NCI-H2227 treated with DMSO at 0.1 percent for 48 hours (cell line): ENCODE measurements at places on chromosomes 2 and 18.

GRCh38 chr2:60230596-60230995, 322.9 kb downstream of the BCL11A start:
- no peak for DNase-seq

DNA sequence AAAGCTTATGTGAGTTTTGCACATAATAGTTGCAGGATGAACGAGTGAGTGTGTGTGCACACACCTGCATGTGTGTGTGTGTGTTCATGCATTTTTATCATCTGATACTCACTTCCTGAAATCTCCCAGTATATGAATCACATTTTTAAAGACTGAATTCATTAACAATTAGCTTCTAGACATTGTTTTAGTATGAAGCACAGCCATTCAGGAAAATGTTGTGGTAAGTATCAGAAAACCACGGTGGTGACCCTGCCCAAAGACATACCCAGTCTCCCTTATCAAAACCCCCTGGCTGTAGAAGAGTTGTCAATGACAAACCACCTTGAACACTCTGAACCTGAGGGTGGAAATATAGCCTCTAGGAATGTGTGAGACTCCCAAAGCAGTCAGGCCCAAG, 220.8 kb downstream of the ALK start:
- no peak for DNase-seq

- DNase-seq, result no peak
Measured at GRCh38 chr18:44309185-44309584, 371.5 kb upstream of the SETBP1 start.

DNA sequence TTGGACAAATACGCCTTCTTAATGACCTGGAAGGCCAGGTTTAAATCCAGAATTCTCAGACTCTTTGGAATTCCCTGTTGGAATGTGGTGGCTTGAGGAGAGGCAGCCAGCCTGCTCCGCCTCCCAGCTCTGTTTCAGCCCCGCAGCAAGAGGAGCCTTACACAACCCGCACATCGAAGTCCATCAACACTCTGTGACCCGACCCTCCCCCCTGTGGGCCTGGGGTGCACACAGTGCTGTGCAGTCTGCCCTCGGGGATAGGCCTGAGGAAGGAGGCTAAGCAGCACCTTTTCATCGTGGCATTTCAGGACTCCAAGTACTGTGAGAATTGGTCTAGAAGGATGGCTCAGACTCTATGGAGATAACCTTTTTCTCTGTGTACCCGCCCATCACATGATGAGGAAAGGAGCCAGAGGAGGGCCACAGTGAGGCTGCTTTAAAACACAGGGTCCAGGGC, 73.7 kb downstream of the GREB1L start:
- no peak for DNase-seq

DNA sequence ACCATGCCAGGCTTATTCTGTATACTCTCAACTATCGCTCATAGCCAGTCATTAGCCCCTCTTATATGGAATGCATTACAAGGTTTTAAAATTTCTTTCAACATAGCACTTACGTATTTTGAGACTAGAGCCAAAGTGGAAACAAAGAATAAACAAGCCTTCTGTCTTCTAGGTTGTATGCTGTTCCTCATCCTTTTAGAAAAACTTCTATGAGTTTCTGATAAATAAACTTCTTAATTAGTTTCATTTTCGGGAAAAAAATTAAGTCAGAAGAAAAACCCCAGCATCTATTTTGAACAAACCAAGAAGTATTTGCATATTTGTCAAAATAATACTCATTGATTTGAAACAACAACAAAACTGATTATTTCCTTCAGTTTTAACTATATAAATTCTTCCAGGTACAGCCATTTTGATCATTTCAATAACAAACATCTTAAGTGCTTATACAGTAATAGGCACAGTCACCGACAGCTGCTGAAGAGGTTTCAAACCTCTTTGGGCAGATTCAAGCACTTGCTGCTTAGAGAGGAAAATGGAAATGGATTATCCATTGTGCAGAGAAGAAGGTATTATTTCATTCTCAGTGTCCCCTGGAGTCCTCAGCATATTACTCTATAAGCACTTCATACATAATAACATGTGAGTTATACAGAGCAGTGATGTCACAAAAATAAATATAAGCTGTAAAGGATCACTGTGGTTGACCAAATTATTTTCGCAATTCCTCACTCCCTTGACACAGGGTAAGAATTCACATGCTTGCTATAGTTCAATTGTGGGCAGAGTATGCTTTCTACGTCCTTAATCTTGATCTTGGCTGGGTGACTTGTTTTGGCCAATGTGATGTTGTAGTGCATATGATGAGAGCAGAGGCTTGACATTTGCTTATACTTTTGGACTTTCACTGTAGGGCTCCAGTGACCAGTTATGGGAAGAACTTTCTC, 833.8 kb downstream of the TRIB2 start:
- peak; percentile 40 for DNase-seq

DNA sequence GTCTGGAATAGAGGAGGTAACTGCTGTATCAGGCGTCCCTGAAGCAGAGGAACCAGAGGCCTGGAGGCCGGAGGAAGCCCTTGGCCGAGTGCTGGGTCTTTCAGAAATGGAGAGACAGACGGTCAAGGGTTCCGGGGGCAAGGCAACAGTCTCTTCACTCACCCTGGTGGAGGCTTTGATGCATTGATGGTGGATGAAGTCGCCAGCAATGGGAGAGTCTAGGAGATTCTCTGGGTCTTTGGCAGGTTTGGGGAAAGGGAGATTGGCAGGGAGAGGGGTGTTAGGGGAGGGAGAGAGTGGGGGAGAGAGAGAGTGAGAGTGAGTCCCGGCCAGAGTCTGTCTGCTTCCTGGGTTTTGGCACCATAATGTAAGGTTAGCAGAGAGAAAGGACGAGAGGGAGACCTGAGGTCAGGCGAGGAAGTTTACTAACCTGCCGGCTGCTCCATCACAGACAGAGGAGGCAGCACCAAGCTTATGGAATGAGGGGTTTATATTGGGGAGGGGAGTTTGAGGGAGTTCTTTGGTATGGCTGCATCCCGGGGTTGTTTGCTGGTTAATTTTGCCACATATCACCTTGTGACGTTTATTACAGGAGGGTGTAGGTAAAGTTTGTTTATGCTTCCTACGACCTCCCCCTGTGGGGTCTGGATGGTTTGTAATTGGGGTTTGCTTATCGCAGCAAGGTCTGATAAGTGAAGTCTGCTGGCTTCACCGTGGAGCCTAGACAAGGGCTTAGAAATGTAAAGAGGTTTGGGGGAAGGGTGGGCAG, 19.6 kb downstream of the COMMD1 start:
- DNase-seq, result no peak

DNA sequence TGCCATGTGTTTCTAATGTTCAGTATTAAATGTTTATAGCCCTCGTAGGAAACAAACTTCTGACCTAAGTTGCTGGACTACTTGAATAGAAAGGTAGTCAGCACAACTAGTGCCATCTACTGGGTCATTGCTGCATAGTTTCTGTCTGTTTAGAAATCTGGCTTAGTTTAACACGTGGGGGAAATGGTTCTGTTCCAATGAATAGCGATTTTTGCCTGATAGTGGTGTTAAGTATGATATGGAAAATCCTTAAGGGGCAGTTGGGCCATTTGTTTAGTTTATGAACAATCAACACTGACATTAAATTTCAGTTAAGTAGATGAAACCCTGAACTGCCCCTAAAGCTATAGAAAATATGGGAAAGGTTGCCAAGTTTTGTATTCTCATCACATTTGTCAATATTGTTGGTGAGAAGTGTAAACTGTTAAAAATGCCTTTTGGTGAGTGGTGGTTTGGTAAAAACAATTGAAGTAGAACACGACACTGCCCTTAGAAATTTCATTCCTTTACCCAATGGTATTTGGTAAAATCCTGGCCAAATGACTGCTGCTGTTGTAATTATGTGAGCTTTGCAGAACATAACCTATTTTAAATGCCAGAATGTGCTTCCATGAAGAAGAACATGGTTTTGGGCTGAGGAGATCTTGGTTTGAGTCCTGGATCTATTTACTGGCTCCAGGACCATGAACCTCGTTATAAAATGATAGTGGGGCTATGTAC, 13.2 kb downstream of the NABP1 start:
- DNase-seq, result peak; percentile 47

DNA sequence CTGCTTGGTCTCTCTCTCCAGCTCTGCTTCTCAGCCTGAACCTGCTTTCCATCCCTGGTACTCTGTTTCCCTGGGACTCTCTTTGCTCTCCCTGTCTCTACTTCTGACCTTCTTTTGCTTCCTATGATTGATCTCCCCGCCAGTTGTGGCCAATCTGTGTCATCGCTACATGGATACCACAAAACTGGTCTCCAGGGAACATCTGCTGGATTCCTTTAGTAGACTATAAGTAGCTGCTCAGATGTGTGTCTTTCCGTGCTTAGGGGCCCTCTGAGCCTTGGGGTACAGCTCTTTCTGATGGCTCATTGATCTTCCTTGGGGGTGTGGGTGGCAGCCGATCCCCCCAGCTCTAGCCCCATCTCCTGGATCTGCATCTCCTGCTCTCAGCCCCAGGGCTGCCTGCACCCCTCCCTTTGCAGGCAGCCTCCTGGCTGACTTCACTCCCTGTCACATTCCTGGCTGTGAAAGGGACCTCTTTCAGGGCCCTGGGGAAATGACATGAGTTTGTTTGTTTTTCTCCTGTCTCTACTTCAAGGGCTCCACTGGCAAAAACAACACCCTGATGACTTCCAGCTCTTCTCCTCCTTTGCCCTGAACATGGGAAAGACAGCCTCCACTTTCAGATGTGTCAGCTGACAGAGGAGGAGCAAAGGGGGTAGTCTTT, 333.7 kb downstream of the CYP26B1 start:
- DNase-seq, result no peak

DNA sequence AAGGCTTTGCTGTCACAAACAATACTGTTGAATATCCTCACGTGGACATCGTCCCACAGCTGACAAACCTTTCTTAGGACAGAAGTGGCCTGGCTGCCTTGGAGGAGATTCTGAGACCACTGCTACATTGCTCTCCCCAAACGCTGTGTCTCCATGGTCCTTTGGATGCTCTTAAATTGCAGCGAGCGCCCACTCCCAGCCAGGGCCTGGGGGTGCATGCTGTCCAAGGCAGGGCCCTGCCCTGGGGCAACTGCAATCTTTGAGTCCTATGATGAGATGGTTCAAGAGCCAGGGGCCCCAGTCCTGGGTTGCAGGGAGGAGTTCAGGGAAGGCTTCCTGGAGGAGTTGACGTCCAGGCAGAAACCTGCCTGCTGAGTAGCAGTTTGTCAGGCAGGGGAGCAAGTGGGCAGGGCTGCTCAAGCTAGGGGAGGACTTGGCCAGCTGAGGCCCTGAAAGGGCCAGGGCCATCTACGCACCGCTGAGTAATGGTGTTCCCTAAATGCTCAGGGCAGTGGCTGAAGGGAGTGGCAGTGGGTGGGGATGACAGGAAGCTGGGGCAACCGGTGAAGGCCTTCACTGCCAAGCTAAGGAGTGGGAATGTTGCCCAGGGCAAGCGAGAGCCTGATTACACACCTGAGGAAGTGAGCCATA, 10.8 kb upstream of the SDC1 start:
- no peak for DNase-seq

DNA sequence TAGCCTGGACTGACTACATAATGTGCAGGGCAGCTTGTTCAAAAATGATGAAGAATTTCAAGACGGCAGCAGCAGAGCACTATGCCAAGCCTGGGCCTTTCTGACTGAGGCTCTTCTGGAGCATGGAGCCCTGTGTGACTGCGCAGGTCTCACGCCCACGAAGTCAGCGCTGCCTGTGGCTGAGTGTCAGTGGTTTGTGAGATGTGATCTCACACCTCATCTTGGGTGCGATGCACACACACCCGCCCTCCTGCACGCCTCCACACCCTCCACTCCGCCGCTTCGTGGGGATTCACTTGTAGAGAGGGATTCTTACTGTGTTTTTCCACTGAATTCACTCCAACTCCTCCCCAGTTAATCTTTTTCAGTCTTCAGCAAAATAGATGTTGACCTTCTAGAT, 103.9 kb downstream of the VIT start:
- DNase-seq, result no peak

DNA sequence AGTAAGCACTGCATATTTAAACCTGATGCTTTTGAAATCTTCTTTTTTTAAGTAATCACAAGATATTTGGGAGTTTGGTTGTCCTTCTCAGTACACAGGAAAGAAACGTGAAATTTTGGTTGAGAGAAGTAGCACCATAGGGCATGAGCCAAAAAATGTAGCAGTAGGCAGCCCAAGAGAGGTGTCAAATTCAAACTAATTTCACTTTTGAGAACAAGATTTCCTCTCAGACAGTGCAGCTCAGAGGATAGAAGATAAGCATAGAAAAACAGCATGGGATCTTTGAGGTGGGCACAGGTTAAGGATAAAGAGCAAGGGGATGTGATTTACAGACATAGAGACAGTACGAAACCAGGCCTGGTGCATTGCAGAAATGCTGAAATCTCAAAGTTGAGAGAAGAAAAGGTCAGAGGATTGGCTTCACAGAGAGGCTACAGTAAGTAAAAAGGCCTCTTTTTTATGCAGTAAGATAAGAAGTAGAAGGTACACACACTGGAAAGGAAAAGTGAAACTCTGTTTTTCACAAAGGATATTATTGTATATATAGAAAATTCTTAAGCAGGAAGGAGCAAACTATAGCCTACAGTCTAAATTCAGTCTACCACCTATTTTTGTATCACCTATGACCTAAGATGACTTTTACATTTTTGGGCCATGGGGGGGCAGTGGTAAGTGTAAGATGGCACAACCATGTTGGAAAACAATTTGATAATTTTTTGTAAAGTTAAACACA, 89.8 kb downstream of the PKP4 start:
- no peak for DNase-seq

GRCh38 chr2:142037744-142038143, 93.1 kb downstream of the LRP1B start:
- DNase-seq, result no peak

GRCh38 chr2:188600536-188601210, 309.0 kb downstream of the GULP1 start:
- DNase-seq, result no peak

DNA sequence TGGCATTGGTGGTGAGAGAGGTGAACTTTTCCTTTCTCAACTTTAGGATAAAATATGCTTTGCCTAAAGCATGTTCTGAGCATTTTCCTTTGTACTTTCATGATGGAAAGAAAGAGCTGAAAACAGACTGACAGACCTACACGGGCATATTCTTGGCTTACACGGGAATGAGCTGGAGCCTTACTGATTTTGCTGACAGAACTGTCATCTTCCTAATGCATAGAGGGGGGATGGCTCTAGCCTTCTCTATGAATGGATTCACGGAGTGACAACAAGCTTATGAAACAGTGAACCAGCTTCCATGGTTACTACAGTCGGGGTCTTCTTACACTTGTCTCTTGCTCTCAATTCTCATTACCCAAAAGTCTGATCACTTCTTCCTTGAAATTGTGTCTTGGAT, 32.2 kb downstream of the FSHR start:
- DNase-seq, result no peak

GRCh38 chr2:176872406-176872805, 340.2 kb upstream of the HNRNPA3 start:
- DNase-seq, result no peak

GRCh38 chr2:102366406-102367112, 11.0 kb downstream of the IL18R1 start:
- DNase-seq, result no peak

GRCh38 chr2:1991706-1992245, 247.5 kb upstream of the PXDN start:
- DNase-seq, result no peak

DNA sequence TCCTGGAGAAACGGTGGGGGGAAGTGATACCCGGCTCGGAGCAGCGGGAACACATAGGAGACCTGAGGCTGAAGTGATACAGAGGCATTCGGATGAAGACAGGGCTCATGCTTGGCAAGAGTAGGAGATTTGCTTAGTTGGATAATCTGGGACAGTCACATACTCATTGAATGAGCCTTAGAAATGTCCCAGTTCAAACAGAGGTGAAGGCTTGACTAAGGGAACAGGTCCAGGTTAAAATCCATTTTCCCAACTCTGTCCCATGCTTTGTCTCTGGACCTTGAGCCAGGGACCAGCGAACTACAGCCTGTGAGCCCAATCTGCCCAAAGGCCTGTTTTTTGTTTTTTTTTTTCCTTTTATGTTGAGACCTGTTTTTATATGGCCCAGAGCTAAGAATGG, 1.3 kb downstream of the UGT1A6 start:
- no peak for DNase-seq
